ENCODE measurements at places on chromosomes 5 and 9.

- no peak for DNase-seq
Observed at GRCh38 chr9:750249-750967, 91.1 kb upstream of the DMRT1 start.

GRCh38 chr5:154131817-154132216, 58.7 kb upstream of the GALNT10 start:
- DNase-seq: no peak

GRCh38 chr5:171601266-171601881, 181.9 kb downstream of the FGF18 start:
- DNase-seq: no peak

DNA sequence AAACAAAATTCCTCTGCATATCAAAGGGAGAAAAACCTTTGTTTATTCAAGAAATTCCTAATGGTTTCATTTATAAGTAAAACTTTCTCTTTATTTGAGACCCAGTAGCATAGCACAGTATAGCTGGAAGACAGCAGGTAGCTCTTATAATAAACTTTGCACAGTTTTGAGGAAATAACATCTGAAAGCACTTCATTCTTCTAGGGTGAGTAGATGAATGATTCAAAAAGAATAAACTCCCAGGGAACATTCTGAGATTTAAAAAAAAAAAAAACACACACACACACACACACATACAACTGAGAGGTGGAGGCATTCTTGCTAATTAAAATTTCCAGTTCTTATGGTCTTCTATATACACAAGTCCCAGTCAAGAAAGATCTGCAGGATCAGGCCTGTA, 197.3 kb downstream of the BNC2 start:
- DNase-seq: no peak

GRCh38 chr5:111975133-111975532, 218.1 kb upstream of the NREP start:
- no peak for DNase-seq

Data from activated CD4-positive, alpha-beta T cell treated with anti-CD3 and anti-CD28 coated beads, Interleukin-2, amount 50 U/mL, for 24 hours (primary cell).